Activated CD4-positive, alpha-beta T cell treated with anti-CD3 and anti-CD28 coated beads for 4 hours (primary cell): ENCODE measurements at places on chromosomes 7 and 10.

GRCh38 chr7:100098913-100099312 lies 2.3 kb downstream of the MCM7 start:
- no peak for DNase-seq

DNA sequence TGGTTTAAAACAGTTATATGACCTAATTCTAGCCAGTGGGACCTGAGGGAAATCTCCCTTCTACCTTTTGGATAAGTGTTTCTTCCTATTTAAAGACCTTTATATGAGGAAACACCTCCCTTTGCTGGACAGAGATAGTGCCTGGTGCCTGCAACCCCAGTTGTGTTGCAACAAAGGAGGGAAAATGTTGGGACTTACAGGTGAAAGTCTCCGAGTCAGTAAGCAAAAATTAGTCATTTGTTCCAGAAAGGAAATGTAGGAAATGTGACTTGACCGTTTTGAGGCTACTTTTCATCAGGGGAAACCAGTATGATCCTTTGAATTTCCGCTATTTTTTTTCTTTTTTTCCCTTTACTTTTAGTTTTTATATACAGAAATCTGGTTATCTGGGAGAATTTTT lies 165.5 kb downstream of the DKK1 start:
- DNase-seq = no peak

DNA sequence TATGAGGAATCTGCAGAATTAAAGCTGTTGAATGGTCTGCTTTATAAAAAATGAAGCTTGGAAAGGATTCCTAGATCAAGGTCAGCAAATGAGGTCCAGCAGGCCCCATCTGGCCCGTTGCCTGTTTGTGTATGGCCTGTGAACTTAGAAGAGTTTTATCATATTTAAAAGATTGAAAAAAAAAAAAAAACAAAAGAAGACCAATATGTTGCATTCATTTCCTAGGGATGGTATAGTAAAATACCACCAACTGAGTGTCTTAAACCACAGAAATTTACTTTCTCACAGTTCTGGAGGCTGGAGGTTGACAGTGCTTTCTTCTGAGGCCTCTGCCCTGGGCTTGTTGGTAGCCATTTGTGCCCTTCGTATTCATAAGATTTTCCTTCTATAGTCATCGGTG lies 109.2 kb downstream of the PPP1R3A start:
- DNase-seq = no peak

DNA sequence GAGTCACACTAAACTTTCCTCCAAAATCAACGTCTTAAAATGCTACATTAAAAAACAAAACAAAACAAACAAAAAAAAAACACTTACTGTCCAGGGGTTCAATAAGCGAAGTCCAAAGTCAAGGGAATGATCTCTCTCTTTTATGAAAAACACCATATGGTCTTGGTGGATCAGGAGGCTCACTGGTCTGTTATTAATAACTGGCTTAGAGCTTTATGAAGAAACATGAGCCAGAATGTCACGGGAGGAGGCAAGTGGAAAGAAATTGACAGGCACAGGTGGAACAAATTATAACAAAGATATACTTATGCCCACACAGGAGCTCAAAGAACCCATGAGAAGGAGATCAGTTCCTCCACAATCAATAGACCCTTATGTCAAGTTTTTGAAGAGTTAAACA lies at the start of gene MRLN:
MRLN (minus strand) TSS at position 189 of the 400 bp plus-strand sequence.
- DNase-seq = no peak

DNA sequence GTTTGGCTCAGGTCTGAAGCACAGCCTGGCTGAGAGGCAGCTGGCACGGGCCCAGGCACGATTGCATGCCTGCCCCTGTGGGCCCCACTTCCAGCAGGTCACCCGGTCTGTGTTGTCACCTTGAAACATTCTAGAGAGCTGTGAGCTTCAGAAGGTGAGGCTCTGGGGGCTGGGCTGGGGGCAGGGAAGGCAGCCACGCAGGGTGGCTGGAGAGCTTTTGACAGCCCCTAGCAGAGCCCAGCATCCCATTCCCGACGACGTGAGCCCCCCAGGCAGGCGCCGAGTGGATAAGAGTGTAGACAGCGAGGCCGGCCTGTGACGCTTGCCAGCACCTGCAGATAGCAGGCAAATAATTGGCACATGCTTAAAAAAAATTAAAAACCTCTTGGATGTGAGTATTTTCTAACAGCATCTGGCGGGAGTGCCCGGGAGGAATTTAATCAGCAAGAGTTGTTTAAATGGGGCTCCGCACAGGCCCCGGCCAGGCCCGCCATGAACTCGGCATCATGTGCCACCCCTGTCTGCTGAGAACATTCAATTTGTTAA lies 212.0 kb upstream of the TBX20 start:
- DNase-seq = no peak

- DNase-seq = no peak
Observed at GRCh38 chr10:34721208-34721840, 93.8 kb downstream of the PARD3 start.

DNA sequence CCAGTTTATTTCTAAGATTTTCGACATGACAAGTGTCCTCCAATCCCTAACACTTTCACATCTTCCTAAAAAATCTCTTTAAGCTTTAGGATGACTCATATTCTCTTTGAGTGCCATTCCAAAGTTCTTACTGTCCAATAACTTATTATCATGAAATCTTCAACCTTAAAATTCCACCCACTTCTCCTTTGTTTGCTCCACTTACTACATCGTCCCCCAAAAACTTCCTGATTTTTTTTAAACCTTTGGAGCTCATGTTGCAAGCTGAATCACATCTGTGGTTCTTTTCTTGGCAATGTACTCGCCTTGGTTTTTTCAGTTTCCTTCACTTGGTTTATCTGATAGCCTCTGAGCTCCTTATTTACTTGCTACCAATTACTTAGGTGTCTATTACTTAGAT lies 39.2 kb upstream of the JCAD start:
- no peak for DNase-seq

- no peak for DNase-seq
Observed at GRCh38 chr10:121873236-121873635, 54.6 kb downstream of the ATE1 start.

GRCh38 chr7:158613481-158613880 lies 25.9 kb upstream of the PTPRN2 start:
- DNase-seq = no peak

- no peak for DNase-seq
Observed at GRCh38 chr10:18261063-18261610, 120.9 kb downstream of the CACNB2 start.

DNA sequence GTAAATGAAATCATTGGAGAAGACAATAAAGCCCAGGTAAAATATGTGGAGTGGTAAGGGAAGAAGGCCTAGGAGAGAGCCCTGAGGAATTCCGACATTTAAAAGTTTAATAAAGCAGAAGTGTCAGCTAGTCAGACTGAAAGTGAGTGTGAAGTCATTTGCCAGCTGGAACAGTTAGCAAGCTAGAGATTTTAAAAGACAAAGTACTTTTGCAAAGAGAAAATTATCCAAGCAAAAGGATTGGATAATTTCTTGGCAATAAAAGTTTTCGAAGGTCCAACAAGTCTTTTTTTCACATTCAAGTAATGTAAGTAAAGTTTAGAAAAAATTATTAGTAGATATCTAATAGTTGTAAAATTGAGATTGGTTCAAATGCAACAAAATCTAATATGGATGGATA lies 27.1 kb upstream of the SEMA3C start:
- no peak for DNase-seq

DNA sequence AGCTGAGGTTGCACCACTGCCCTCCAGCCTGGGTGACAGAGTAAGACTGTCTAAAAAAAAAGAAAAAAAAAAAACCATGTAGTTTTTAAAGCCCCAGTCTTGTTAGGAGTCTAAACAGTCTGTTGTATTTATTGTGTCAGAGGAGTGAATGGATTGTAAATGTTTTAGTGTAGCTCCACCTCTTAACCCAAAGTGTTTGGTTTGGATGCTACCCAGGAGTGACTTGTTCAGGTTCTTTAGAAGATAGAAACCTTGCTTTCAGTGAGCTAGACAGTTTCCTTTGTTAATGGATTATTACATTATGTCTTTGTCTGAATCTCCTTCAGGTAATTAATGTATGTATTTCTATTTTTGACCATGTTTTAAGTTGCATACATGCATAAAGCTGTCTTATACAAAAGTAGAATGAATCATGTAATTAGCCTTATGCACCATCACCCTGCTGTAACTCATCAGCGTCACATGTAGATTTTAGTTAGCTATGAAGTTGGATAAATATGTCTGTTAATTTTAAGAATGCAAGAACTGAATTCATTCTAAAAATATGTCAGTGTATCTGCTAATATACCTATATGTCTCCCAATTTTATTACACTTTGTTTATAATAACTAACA lies 97.7 kb downstream of the TAF3 start:
- no peak for DNase-seq

DNA sequence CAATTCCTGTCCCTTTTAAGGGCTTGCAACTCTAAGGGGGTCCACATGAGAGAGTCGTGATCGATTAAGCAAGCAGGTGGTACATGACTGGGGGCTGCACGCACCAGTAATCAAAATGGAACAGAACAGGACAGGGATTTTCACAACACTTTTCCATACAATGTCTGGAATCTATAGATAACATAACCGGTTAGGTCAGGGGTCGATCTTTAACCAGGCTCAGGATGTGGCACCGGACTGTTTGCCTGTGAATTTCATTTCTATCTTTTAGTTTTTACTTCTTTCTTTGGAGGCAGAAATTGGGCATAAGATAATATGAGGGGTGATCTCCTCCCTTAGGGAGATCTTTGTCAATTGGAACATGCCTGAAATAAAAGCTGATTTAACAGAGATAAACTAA lies 370.1 kb downstream of the IPMK start:
- no peak for DNase-seq

- DNase-seq = no peak
Observed at GRCh38 chr10:67804395-67804678, 33.7 kb downstream of the DNAJC12 start.

- no peak for DNase-seq
Observed at GRCh38 chr7:77991656-77992055, 193.1 kb downstream of the PHTF2 start.

- no peak for DNase-seq
Observed at GRCh38 chr10:99303899-99304861, 25.0 kb upstream of the CNNM1 start.

GRCh38 chr10:68727146-68727545 lies 6.1 kb downstream of the CCAR1 start:
- no peak for DNase-seq

GRCh38 chr10:115023715-115024114 lies 69.5 kb upstream of the ATRNL1 start:
- DNase-seq = no peak

DNA sequence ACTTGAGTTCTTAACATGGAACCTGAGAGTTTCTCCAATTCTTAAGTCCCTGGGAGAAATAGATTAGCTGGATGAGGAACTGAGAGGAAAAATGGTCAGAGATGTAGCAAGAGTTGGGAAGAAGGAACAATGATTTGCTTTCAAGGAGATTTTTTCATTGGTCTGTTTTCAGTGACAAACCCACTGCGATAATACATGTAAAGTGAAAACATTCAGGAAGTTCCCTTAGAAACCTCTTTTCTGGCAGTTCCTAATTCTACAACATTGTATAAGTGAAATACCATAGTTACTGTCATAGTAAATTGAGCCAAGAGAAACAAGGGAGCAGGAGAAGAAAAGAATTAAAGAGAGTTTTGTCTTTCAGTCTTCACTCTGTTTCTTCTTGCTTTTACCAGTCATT lies 12.1 kb upstream of the MAGI2 start:
- no peak for DNase-seq

DNA sequence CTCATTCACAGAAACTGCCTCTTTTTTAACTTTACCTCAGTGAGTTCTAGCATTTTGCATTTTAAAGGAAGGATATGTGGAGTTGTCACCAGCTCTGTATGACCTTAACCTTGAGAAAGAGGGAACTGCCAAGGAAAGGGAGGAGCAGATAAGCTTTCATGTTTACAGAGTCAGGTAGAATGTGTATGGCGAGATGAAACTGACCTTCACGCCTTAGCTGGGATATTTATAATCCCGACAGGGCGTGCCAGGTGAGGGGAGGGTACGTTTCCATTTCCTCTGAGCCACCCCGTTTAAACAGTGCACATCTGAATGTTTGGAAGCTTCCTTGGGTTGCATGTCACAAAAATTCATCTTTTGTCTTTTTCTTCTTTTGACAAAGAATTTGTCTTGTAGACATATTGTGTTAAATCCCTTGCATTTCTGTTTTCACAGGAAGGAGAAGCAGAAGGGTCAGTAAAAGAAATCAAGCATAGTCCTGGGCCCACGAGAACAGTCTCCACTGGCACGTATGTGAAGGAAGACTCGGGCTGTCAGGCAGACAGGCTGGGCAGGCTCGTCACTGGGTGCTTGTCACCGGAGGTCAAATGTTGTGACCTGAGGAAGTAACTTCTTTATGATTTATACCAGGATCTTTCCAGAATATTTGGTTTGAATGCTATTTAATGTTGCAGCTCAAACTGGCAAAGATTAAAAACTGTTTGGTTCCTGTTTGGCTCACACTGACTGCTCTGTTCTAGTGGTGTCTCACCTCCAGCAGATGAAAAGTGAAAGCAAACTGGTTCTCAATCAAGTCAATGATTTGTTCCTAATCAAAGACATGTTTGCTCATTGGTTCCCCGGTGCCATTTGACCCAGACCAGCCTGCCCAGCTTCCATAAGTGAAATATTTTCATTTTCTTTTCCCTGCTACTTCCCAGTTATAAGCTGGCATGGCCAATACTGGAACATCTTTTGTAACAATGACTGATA lies 16.2 kb downstream of the OPTN start:
- DNase-seq = no peak

GRCh38 chr10:68924593-68924992 lies 23.5 kb downstream of the DDX50 start:
- no peak for DNase-seq

DNA sequence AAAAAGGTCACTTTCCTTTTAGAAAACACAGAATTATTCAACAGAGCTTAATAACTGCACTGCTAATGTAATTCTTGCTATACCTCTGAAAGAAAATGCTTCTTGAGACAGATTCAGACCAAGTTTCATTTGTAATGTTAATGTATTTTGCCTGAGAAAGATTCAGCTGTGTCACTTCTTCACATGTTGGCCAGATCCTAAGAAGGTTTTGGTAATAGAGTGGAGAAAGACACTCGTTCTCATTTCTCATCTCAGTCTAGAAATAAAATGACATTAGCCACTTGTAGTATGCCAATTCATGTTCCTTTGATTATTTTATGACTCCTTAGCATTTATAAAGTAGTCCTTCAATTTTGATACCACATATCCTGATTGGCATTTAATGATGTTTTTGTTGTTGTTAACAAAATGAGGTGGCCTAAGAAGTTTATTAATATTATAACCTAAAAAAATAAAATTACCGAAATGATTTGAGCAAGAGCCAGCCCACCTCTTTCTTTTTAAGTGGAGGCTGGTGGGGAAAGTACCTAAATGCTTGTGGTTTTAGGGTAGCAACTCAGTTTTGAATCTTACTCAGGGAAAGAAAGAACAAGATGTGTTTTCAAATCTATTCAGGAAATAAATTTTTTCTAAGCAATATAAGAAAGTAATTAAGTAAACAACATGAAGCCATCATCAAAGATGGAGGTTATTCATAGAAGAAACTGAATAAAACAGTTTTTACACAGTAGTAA lies 16.4 kb upstream of the ELAPOR2 start:
- DNase-seq = no peak

GRCh38 chr10:88835910-88836221 lies 15.8 kb downstream of the ANKRD22 start:
- no peak for DNase-seq
